ENCODE measurements at places on chromosomes 1 and 21. TPM values are rescaled to one million over a fixed set of nuclear protein-coding genes. Genes with fewer than 3 reads are reported as not detected.

GRCh38 chr1:19432943-19433718, 52.2 kb downstream of the CAPZB start:
- H3K27me3 ChIP-seq = no peaks in the 10 kb centered on the region
- H3K4me1 ChIP-seq = peaks cover 48% of the 10 kb centered on the region
- no peak overlapping the region for H3K27ac ChIP-seq

DNA sequence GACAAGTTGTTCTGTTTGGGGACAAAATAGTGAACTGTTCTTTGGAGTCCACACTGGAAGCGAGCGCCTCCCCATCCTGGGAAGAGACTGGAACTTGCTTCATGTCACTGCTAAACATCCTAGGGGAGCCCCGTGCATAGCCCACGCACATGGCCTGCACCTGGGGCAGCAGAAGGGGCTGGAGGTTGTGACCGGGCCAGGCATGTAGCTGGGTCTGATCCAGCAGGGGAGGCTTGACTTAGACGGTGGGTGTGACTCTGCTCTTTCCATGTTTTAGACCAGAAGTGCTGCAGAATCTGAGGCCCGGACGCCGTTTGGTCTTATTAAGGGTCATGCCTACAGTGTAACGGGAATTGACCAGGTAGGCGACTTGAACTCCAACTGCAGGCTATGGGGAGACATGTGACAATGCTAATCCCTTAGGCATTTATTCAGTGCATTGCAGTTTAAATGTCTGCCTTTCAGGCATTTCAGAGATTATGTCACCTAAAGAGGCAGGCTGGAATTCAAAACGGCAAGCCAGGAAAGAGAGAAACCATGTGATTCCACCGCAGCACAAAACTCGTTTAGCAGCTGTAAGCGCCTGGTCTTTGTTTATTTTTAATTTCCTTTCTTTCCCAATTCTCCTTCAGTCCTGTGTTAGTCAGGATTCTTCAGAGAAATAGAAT, 21.8 kb downstream of the CAPN9 start:
- DNase-seq = peak; percentile 80
- H3K36me3 ChIP-seq = no peaks in the 10 kb centered on the region
- H3K4me3 ChIP-seq = no peak overlapping the region

- no peaks in the 10 kb centered on the region for H3K4me1 ChIP-seq
- no peak overlapping the region for H3K4me3 ChIP-seq
- H3K27ac ChIP-seq = no peak overlapping the region
- H3K27me3 ChIP-seq = no peaks in the 10 kb centered on the region
- H3K36me3 ChIP-seq = no peaks in the 10 kb centered on the region
- no peak for DNase-seq
Observed at GRCh38 chr1:199310708-199311107, 671.9 kb downstream of the PTPRC start.

DNA sequence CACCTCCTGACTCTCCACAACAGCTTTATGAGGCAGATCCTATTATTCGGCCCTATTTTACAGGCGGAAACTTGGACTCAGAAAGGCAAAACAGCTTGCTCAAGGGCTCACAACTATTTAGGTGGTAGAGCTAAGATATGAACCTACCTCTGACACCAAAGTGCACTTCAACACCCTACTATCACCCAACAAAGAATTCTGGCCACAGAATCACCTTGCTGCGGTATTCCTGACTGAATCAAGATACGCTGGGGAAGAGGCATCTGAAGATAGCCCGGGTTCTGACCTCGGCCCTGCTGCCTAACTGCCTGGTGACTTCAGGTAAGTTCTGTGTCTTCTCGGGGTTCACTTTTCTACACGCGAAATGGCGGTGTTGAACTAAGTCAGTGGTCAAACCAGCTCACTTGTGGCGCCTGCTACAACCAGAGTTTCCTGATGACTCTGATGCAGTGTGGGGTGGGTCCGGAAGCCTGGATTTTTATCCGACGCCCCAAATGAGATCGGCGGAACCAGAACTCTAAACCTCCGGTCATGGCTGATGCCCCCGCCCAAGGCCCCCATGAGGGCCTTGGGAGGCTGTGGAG, 608 bp downstream of the PEF1 start:
- H3K27me3 ChIP-seq = no peaks in the 10 kb centered on the region
- peaks cover 9% of the 10 kb centered on the region for H3K4me1 ChIP-seq
- H3K4me3 ChIP-seq = peak overlapping the region; percentile 95
- no peak for DNase-seq
- no peaks in the 10 kb centered on the region for H3K36me3 ChIP-seq

DNA sequence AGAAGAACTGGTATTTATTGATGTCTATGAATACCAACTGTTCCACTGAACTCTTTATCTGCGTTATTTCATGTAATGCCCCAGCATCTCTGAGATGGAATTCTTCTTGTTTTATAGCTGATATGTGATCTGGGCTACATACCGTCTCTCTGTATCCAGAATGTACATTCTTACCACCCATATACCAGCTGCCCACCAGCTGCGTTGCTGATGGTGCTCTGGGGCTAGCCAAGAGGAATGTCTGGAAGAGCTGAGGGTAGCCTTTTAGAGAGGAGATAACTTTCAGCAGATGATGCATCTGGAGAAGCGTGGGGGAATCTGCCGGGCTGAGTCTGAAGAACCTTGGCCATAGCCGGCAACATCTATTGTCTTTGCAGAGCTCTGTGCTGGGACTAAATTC, 137.5 kb downstream of the RYR2 start:
- no peak for DNase-seq
- no peaks in the 10 kb centered on the region for H3K4me1 ChIP-seq
- H3K36me3 ChIP-seq = no peaks in the 10 kb centered on the region
- no peak overlapping the region for H3K4me3 ChIP-seq
- H3K27me3 ChIP-seq = no peaks in the 10 kb centered on the region
- no peak overlapping the region for H3K27ac ChIP-seq

- no peak overlapping the region for H3K27ac ChIP-seq
- DNase-seq = peak; percentile 25
- no peak overlapping the region for H3K4me3 ChIP-seq
Observed at GRCh38 chr1:200198236-200198635, 170.7 kb downstream of the NR5A2 start.

GRCh38 chr1:111471012-111471411, 2.8 kb upstream of the C1orf162 start:
- H3K4me1 ChIP-seq = no peaks in the 10 kb centered on the region
- peaks cover 9% of the 10 kb centered on the region for H3K36me3 ChIP-seq
- no peak overlapping the region for H3K27ac ChIP-seq

DNA sequence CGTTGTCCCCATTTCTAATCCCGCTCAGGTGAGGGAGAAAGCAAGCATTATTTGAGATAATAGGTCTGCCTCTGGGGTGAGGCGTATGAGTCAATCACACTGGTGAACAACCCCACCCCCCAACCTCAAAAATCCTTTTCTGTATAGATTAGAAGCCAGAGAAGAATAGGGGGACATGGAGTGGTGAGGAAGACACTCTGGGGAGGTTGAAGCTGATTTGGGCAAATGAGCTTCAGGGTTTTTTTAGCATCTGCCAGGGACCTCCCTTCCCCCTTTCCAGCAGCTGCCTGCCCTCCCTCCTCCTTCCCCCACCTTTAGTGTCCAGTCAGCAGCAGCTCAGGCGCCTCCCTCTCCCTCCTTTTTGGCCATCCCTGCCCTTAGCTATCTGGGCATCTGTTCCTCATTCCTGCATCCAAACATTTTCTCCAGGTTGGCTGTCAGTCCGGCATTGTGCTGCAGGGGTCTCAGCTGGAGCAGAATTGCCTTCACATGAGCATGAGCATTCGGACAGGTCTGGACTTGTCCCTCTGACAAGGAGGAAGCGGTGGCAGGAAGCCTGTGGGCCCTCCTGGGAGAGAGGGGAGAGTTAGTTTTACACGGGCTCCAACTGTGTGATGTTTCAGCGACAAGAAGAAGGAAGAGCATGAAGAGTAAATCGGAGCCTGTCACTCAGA, 30.8 kb upstream of the PTGFRN start:
- H3K36me3 ChIP-seq = no peaks in the 10 kb centered on the region
- DNase-seq = peak; percentile 52
- no peak overlapping the region for H3K27ac ChIP-seq
- peak overlapping the region; percentile 66 for H3K4me3 ChIP-seq
- no peaks in the 10 kb centered on the region for H3K27me3 ChIP-seq

DNA sequence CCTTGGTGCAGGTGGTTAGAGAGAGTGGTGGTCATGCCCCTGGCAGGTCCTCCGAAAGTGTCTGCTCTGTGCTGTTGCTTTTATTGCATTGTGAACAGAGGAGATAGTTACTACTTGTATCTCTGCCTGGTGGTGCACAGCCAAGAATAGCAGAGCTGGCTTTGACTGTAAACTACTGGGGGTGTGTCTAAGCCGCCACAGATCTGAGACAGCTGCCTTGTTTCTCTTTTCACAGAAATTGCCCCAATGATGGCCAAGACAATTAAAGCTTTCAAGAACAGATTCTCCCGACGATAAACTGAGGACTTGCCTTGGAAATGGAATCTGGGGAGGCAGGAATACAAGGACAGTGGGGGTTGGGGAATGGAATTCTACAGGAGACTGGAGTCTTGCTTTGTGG, 16.0 kb downstream of the ELOA start:
- H3K4me1 ChIP-seq = no peaks in the 10 kb centered on the region
- H3K36me3 ChIP-seq = peaks cover 6% of the 10 kb centered on the region
- H3K27me3 ChIP-seq = no peaks in the 10 kb centered on the region
- no peak overlapping the region for H3K4me3 ChIP-seq

TSPAN1 gene
- total RNA-seq = 578 TPM

CFHR2 gene
- not detected for total RNA-seq

All from kidney (tissue), 22 donors.